ENCODE measurements at places on chromosomes 4 and X.

- no peak for DNase-seq
Measured at GRCh38 chr4:2135083-2135482, 76.0 kb downstream of the NAT8L start.

DNA sequence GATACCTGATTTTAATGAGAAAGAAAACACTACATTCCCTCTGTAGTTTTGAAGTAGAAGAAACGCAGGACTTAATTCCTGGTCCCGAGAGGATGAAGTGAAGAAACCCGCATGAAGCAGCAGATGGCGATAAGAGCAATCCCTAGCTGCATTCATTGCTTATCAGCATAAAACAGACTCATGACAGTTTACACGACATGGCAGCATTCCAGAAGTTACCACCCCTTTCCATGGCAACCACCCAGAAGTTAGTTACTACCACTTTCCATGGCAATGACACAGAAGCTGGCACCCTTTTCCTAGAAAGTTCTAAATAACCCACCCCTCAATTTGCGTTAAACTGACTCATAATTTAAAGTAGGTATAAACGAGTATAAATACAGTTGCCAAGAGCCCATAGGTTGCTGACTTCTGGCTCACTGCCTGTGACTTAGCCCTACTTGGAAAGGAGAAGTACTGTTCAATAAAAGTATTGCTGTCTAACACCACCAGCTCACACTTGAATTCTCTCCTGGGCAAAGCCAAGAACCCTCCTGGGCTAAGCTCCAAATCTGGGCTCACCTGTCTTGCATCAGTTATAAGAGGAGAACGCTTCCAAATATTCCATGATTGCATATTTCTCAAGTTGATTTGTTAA is 5.5 kb upstream of the XAGE2 start:
- DNase-seq: no peak

GRCh38 chr4:21947791-21948346 is 703 bp downstream of the KCNIP4 start:
- DNase-seq: no peak

GRCh38 chrX:70331161-70331560 is 41.3 kb downstream of the KIF4A start:
- DNase-seq: no peak

- no peak for DNase-seq
Measured at GRCh38 chrX:115409551-115409950, 120.0 kb downstream of the LUZP4 start.

DNA sequence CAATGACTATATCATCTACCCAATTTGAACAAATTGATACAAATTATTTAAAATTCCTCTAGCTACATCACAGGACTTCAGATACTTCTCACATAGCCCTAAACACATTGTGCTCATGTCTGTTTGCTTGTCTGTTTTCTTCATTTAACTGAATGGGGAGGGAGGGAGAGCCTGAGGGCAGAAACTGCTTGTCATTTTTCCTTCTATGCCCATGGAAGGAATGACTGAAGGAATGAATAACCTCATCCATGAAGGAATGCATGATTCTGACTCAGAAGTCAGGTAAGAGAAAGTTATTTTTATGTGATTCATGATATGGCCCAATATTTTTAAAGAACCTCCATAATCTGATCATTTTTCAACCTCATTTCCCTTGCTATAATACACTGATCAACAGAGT is 418.0 kb upstream of the PITX2 start:
- DNase-seq: no peak

DNA sequence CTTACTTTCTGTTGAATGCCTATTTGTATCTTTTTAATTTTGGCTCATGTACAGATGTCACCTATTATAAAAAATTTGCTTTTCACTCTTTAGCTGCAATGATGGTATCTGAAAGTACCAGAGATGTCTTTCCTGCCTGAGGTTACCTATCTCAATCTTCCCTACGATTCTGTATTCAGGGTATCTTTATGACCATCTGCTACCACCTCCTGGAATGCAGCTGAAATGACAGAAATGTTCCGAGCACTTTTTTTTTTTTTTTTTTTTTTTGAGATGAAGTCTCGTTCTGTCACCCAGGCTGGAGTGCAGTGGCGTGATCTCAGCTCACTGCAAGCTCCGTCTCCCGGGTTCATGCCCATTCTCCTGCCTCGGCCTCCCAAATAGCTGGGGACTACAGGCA is 136.4 kb downstream of the REPS2 start:
- DNase-seq: no peak

- DNase-seq: no peak
Measured at GRCh38 chr4:155478336-155478835, 101.6 kb upstream of the MAP9 start.

DNA sequence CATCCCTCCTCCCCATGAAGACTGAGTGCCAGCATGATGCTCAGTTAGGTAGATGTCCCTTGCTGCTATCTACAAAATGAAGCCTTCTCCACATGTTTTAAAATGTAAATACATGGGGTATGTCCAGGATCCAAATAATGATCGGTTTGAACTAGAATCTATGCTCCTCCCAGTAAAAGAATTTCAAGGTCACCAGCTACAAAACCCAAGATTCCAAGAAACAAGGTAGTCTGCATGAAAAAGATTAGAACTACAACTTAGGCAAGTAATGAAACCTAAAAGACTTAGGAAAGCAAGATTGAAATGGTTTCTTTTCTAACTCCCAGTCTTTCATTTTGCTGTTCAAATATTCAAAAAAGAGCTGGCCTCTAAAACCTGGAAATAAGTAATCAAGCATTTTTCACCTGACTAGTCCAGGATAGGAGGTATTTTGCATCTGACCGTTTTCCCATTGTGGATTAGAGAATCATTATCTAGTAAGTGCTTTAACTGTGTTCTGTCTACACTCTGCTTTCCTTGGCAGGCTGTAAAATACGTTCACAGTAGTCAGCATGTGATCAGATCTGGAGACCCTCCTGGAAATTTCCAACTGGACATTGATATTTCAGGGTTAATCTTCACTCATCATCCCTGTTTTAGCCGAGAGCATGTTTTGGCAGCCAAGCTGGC is 57.4 kb downstream of the CC2D2A start:
- DNase-seq: no peak

DNA sequence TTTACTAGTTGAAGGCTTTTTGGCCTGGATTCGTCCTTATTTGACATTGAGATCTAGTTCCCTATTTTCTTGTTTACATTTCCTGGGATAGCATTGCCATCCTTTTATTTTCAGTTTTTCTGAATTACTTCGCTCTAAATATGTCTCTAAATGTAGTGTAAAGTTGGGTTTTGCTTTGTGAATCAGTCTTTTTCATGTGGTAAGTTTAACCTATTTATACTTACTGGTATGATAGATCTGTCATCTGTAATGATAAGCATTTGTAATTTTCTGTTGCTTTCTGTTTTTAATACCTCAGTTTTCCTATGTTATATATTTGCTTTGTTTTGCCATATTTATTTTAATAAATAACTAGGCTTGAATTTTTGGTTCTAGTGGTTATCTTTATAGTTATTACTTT is 6.7 kb downstream of the PDK3 start:
- DNase-seq: no peak

GRCh38 chrX:17590892-17591740 is 146.2 kb upstream of the SCML1 start:
- DNase-seq: no peak

DNA sequence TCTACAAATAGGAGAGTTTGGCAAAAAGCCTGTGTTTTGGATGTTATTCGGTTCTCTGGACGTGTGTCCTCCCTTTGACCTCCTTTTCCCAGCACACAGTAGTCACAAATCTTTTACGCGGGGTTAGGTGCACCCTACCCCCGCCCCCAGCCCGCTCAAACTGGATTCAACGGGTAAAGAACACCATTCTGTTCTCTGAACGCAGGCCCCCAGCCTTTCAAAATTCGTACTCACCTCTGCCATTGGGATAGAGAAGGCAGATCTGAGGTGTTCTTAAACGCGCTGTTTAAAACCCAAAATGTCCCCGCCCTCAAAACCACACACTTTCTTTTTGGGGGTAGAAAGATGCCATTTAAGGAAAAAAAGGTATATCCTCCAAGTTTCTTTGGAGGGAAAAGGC is 2.7 kb downstream of the LEF1 start:
- DNase-seq: no peak

DNA sequence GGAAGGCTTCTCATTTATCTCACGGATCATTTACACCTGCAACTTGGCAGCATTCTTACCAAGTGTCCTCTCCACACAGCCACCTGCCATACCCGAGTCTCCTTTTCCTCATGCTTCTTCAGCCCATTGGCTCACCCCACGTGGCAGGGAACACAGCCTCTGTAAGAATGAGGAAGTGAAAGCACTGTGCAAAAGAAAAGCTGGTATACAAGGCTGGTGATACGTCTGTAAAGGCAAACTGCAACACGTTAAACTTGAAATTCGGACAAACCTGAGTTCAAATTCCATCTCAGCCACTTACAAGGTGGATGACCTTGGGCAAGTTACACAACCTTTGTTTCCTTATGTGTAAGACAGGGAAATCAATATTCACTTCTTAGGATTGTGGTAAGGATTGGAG is 164.0 kb upstream of the RASGEF1B start:
- no peak for DNase-seq

DNA sequence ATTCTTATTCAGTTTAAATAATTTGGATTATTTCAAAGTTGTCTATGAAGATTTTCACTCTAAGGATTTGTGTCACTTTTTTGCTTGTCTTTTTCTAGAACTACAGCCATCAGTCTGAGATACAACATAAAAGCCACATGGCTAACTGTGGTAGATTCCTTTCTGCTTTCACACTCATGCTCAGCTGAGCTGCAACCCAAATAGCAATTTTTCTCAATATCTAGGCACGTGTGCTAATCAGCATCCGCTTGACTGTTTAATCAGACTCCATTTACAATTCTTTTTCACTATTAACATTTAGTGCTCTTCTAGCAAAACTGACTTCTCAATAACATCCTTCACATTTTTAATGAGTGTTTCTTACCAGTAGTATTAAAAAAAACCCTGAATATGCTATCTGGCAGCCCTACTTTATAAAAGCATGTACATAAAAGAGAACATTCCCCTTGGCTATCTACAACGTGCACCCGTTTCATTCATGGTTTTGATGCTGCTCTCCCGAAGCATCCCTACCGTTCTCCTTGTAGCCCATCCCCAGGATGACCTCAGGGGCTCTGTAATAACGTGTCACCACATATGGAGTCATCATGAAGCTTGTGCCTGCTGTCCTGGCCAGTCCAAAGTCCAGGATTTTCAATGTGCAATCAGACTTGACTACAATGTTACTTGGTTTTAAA is 259.2 kb downstream of the MAPK10 start:
- no peak for DNase-seq

GRCh38 chr4:5959211-5959982 is 58.8 kb downstream of the C4orf50 start:
- DNase-seq: no peak

- DNase-seq: no peak
Measured at GRCh38 chr4:112753333-112753732, 116.4 kb downstream of the LARP7 start.

DNA sequence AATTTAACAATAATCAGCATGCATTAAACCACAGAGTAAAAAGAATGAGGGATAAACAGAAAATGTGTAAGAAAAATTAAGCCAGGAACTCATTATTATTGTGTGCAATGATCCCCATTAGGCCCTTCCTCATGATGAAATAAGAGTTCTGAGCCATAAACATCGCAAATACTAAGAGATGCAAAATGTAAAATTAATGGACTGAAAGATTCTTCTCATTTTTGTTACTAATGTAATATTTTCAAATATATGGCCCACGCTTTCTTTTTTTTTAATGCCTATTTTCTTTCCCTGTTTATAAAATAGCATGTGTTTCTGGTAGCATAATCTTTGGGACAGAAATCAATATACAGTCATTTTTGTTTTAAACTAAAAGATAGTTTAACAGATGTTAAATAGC is 281.0 kb downstream of the PDGFC start:
- no peak for DNase-seq

DNA sequence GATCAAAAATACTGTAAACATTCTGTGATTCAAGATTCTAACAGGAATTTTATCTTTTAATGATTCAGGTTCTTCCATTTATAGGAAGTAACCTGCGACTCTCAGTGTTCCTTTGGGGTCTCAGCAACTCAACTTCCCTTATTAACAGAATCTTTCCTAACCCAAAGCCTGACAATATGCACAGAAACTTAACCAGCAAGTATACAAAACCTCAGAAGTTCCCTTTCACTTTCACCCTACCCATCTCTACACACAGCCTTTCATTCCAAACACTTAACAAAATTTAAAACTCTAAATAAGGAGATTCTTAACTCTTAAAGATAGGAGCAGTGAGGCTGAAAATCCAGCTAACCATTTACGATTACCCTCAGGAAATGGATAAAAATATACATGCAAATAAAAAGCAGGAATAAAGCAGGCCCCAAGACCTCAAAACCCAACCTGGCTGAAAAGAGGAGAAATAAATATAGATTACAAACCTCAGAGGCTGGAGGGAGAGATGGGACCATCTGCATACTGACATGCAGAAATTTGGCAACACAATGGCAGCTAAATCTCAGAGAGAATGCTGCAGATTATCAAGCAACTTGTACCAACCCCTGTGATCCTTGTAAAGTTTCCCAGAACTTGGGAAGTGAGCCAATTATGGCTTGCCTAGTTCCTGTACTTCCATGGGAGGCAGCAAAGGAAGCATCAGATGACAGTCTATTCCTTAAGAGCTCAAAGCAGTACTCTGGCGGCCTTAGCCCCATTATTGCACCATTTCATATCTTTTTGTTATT is 101.0 kb downstream of the ATP11C start:
- no peak for DNase-seq

DNA sequence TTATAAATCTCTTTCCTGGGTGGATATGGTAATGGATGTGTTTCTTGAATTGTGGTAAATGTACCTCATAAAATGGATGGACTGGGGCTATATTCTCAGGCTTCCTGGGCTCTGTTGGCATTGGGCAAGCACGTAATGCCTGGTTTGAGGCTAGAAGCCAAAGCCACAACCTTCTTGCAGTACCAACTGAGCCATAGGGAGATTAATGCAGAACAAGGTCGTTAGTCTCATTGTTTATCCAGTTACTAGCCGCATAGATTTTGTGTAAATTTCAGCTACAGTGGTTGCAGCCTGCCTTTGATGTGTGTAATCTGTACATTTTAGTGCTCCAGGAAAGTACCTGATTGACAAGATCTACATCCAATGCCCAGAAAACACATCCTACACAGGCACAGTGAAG is 7.2 kb upstream of the LEF1 start:
- no peak for DNase-seq

DNA sequence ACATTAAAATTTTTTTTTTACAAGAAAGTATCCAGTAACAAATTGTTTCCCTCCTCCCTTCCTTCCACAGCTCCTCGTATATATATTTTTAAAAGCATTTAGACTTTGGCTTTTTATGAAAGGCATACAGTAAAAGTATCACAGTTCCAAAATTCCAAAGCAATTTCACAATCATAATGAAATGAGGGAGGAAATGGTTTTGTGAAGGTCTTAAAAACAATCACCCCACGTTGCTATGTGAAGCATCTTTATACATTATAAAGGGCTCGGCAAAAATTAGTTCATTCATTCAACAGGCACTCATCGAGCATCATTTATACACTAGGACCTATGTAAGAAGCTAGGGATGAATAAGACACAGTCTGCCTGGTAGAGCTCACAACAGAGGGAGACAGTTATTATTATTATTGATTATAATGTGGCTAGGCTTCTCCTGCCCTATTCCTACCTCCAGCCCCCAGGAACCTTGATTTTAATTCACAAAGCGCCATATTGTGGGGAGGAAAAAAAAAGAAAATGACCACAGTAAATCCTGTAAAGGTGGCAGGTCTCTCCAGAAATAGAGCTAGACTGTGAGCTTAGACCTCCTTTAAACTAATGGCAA is 239.9 kb downstream of the MAML3 start:
- no peak for DNase-seq

GRCh38 chr4:169254546-169254983 is 16.2 kb downstream of the SH3RF1 start:
- no peak for DNase-seq

- DNase-seq: no peak
Measured at GRCh38 chr4:6926081-6926480, 16.5 kb downstream of the TBC1D14 start.

All from activated CD4-positive, alpha-beta T cell treated with anti-CD3 and anti-CD28 coated beads, Interleukin-2, amount 50 U/mL, for 24 hours (primary cell).